ENCODE measurements at places on chromosomes 6 and 20.

GRCh38 chr20:42046371-42047085 is 428.4 kb upstream of the CHD6 start:
- DNase-seq = no peak

DNA sequence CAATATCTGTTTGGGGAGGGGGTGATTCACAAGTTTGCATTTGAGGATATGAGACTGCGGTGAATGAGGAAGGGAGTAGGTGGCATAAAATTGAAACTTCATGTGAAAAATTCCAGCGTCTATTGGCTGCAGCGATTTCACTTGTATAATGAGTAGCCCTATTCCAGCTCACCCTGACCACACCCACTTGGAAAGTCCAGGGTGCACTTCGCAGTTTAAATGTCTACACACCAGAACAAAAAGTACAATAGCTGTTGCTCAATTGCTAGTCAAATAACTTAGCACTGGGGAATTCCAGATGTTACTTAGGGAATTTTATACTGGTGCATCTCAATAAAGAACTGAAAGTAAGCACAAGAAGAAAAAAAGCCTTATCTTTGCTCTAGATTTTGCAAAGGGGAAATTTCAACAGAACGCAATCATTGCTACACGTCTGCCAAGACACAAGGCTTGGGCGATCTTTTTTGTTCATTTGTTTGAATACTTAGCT is 6.3 kb downstream of the TNFAIP3 start:
- peak; percentile 32 for DNase-seq

DNA sequence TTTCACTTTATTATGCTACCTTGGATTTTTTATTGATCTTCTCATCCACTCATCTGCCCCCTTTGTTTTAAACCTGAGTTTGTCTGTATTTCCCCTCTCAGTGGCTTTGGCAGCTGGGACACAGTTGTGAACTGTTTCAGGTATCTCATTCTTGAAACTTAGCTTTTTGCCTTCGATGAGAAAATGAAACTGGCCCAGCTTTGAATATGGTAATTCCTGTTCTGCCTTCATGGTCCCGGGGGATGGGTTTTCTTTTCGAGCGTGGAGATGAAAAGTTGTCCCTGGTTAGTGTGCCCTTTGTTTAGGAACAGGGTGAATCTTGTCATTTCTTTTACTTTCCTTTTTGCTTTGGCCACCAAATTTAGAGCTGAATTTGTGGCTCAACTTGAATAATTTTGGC is 25.6 kb downstream of the DHX35 start:
- DNase-seq = no peak

- no peak for DNase-seq
Observed at GRCh38 chr20:26214991-26215390, 518.3 kb upstream of the ZNF337 start.

DNA sequence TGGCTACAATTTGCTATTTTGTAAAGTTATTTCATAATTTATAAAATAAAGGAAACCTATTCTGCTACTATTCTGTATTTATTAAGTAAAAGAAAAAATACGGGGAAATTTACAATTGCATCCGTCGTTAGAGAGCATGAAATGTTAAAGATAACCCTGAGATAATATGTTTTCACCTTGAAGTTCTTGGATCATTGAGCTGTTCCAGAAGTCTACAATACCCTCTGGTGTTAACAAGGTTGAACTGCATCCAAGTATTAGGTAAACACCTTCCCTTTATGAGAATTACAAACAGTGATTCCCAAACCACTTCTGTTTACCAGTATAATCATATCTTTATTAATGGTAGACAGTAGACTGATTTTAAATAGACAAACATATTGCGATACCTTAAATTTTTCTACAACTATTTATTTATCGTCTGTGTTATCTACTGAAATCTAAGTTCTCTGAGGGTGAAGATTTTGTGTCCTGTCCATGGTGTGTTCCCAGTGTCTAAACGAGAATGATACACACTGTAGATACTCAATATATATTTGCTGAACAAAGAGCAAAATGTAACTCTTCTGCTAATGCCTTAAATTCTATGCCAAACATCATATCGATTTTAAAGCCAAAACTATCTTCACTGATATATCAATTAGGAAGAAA is 28.2 kb downstream of the TBC1D32 start:
- peak; percentile 45 for DNase-seq

DNA sequence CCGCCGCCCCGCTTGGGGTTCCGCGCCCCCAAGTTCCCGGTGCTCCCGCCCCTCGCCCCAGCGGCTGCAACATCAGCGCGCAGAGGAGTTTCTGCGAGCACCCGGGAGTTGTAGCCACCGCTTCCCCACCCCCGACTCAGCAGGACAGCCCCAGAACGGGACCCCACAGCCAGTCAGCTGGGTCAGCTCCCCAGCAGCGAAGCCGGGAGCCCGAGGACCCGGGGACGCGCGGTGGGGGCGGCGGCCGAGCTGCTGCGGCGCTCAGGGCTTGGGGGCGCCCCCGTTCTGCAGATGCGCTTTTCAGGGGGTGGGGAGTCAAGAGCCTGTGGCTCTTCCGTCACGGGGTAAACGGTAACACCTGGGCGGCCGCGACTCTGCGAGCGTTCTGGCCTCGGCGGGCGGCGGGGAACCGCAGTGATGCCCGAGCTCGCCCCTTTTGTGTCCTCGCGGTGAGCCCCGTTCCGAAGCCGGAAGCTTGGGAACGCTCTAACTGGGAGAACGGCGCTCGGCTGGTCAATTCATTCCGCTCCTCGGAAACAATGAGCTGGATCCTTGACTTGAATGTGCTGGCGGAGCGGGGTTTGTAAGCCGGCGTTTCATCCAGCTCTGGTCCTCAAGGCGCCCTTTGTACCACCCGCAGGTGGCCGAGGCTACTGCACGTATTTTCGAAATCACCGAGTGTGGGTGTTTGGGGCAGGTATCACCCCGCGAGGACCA is 774 bp downstream of the PLEKHG1 start:
- DNase-seq = peak; percentile 82

DNA sequence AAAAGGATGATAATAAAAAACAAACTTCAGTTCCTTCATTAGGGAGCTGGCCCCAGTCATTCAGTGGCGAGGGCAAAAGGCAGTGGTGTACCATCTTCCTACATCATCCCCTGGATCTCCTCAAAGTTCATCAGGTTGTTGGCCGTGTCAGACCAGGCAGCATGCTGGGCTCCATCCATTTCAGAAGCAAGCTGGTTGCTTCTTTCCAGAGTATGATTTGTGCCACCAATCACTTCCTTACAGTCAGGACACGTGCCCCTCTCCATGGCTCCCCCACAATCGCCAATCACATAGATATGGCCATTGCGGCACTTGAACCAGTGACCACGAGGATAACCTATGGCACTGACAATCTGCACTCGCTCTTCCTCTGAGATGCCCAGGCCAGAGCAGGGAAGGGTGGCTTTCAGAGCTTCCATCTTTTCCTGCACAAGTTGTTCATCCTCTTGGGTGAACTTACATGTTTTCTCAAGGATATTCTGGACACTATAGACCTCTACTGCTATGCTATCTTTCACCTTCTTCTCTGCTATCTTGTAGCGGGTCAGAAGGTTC is 28.0 kb downstream of the DDX27 start:
- no peak for DNase-seq

GRCh38 chr6:4291453-4292403 is 156.4 kb upstream of the ECI2 start:
- no peak for DNase-seq

DNA sequence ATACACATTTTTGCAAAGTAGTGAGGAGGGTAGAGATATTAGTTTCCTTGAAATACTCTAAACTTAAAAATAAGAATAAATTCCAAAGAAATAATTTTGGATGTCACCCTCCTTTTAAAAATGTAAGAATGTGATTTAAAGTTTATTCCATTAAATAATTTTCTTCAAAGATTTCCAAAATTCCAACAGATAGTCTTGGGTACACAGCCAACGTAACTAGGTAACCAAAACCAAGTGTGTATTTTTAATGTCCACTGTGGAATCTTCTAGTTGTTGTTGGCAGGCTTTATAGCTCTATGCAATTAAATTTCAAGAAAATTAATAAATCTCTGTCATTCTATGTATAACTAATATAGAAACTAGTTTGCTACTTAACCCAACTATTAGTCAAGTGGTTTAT is 101.3 kb downstream of the COL21A1 start:
- no peak for DNase-seq

- DNase-seq = no peak
Observed at GRCh38 chr6:57207141-57207540, 15.0 kb downstream of the RAB23 start.

GRCh38 chr6:137751768-137752560 is 115.1 kb upstream of the TNFAIP3 start:
- no peak for DNase-seq

GRCh38 chr20:62147125-62147524 is 3.6 kb downstream of the SS18L1 start:
- DNase-seq = no peak

GRCh38 chr6:160160450-160160849 is 38.8 kb downstream of the SLC22A1 start:
- no peak for DNase-seq

DNA sequence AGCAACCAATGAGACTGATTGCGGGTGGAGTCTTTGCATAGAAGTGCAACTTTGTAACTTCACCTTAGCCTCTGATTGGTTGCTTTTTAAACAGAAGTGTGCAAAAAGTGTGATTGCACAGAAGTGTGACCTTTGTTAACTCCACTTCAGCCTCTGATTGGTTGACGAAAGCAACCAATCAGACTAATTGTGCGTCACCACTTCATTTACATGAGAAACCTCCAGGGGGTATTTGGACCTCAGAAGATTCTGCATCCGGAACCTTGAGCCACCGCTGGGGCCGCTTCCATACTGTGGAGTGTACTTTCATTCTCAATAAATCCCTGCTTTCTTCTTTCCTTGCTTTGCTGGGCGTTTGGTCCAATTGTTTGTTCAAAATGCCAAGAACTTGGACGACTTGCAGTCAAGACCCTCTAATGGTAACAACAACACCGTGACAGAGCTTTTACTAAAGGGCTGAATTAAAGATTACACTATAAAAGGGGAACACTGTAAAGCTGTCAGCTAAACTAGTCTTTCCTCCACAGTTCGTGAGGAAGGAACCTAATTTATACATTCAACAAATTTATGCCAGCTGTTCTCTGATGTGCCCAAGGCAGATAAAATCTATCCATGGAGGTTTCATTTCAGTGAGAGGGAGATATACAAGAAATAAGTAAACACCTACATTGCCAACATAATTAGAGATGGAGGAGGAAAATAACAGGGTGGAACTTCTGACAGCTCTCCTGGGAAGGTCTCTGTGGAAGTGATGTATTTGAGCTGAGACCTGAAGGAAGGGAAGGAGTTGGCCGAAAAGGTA is 1.4 kb upstream of the HECA start:
- peak; percentile 26 for DNase-seq

DNA sequence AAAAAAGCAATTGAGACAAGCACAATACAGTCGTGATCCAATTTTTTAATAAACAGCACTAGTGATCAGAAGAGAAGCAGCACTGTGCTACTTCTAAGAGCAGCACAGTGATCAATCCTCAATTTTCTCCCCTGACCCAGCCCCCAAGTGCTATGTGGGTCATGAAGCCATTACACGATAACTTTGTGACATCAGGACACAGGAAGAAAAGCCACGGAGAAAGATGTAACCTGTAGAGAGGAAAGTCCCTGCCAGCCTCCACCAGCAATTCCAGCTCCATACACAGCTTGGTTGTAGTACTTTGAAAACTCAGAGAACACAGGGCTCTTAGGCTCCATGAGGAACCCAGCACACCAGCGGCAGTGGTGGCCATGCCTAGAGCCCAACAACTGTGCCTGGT is 45.3 kb upstream of the MYB start:
- no peak for DNase-seq

GRCh38 chr6:130825772-130826441 is 1.3 kb upstream of the SMLR1 start:
- DNase-seq = no peak

DNA sequence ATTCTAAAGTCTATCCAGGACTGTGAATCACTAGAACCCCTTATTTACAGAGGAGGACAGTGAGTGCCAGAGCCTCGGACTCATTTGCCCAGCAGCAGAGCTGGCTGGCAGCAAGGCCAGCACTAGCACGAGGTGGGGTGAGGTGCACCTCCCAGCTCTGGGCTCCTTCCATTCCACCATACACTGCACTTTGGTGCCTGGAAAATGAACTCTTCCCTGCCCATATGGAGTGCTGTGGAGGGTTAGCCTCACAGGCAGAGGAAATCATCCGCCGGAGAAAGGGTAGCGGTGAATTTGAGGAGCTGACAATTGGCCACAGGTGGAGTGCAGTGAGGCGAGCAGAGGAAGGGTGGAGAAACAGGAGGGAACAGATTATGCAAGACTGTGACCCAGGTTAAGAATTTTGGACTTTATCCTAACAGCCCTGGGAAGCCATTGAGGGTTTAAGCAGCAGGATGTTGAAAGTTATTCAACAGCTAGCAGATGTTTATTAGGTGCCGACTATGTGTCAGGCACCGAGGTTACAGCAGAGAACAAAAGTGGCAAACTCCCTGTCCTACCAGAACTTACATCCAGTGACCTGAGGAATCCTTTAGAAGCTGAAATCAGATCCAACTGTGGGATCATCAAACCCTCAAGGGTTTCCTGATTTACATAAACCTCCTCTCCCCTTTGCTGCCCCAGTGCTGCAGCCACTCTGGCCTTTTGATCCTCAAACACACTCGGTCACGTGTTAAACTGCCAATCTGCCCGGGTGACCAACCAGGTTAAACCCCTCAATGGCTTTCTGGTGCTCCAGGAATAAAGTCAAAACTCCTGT is 6.2 kb downstream of the TRIM26 start:
- peak; percentile 41 for DNase-seq

DNA sequence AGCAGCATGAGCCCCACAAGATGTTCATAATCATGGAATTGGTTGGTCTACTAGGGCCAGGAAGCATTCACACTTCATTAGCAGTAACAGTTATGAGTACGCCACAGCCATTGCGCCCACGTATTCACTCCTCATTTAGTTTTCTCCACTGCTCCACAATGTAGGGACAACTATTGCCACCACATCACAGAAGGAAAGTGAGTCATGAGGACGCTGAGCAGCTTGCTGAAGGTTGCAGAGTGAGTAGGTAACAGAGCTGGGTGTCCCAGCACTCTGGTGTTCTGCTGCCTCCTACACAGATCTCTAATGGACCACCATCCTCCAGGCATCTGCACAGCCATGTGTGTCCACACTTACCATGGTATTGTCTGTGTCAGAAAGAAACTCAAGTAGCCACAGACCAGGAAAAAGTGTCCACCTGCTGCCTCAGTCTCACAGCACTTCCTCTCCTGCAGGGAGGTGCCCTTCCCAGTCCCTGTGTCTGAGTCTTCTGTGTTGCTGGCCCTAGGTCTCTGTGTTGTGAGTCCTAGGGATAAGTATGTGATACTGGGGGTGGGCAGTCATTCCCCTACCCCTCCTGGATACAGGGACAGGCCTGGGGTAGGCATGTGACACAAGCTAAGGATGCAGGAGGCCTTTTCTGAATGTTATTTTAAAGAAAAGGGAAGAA is 103.9 kb downstream of the TTLL2 start:
- DNase-seq = peak; percentile 4
